Gastrocnemius medialis (tissue), 4 donors: ENCODE measurements at places on chromosomes 3 and 15. TPM values are rescaled to one million over a fixed set of nuclear protein-coding genes. Genes with fewer than 3 reads are reported as not detected.

- DNase-seq: no peak
Measured at GRCh38 chr3:151796105-151796680, 17.7 kb upstream of the AADAC start.

DNA sequence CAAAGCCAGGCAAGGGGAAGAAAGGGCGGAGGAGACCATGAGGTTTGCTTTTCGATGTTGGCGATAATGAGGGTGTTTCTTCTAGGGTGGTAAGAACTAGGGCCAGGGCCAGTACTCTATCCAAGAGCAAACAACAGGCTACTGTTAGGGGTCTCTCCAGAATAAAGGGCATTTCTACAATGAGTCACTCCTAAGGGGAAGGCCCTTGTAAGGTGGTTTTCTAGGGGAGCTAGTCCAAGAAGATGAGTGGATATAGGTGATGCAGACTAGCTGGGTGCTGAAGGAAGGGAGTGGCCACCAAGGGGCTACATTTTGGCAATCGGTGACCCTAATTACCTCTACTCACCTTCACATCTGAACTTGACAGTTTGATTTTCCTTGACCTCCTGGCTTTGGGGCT, 148.5 kb upstream of the HACD2 start:
- no peak for DNase-seq

- peak; percentile 82 for DNase-seq
Measured at GRCh38 chr15:77944002-77944867, 133.3 kb downstream of the TBC1D2B start.

DNA sequence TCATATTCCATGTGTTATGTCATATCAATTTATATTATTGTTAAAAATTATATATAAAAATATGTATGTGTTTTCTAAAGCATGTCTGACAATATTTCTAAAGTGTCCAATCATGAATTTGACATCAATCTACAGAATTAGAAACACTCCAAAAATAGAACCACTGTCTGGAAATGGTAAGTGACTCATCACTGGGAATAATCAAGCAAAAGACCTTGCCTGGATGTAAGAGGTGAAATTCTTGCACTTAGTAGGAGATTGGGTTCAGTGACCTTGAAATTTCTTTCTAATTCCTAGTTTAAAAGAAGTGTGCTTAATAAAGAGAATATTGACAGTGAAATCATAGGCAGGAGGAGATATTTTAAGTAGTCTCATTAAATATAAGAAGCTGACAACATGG, 188.8 kb downstream of the ZNF385D start:
- no peak for DNase-seq

- no peak for DNase-seq
Measured at GRCh38 chr15:85711580-85712192, 83.0 kb downstream of the KLHL25 start.

DNA sequence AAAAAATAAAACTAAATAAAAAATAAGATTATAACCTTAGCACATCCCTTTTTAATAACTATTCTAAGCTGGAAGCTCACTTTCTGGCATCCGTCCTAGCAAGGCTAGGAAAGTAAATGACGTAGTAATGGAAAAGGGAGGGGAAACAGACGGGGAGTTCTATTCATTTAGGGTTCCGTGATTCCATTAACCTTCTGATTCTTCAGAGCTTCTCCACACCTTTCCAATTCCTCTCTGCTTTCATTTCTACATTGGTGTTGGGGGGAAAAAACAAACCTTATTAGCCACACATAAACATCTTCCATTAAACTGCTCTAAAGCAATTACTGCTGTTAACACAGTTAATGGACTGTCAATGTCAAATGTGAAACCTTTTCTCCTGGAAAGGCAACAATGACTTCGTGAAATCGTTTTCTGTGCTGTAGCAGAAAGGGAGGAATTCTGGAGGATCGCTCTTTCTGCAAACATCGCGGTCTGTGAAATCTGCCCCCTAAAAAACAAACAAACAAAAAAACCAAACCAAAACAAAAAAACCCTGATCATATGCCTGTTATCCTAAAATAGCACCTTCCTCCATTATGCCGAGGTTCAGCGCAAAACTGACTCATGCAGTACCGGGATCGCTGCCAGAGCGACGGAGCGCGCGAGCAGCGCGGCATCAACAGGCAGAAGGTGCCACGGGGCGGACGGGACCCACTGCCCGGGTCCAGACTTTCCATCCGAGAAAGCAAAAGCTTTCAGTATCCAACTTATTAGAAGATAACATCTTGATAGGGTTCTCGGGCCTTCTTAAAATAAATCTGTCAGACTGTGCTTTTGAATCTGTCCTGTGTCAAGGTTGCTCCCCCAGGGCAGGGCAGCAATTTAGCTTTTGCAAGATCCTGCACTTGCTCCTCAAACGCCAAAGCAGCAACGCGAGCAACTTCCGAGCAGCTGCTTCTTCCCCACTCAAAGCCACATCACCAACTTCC, 156.2 kb downstream of the FGF12 start:
- DNase-seq: peak; percentile 55

- no peak for DNase-seq
Measured at GRCh38 chr3:190086191-190086590, 34.5 kb downstream of the P3H2 start.

- no peak for DNase-seq
Measured at GRCh38 chr15:69497076-69497475, 44.5 kb downstream of the RPLP1 start.

GRCh38 chr15:39585389-39585841, 4.5 kb downstream of the THBS1 start:
- DNase-seq: no peak

GRCh38 chr3:113177526-113177925, 33.8 kb upstream of the BOC start:
- no peak for DNase-seq

DNA sequence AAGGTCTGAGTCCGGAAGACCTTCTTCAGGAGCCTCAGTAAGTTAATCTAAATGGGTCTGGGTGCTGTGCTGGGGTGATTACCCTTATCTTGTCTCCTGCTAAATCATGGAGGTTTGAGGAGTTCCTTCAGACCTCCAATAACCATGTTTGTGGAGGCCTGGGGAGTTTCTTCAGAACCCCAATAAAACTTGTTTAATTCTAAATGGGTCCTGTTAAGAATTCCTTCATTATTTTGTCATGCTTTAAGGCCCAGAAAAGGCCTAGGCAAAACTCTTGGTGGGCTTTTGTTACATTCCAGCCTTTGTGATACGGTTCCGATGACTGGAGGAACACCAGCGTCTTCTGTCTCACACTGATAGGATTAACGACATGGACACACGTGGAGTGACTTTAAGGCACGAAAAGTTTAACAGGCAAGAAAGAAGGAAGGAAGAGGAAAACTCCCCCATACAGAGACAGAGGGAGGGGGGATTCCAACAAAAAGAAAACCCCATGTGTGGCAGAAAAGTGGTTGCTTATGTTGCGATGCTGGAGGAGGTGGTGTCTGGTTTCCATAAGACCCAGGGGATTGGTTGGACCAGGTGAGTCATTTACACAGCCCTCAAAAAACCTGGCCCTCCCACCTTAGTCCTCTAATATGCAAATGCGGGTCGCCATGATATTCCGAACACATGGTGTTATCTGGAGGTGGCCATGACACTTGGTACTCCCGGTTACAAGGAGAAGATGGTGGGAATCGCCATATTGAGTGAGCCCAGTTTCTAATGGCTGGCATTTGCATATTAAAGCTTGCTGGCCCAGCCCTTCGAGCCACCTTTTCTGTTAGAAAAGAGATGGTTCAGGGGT, 72.6 kb upstream of the MFGE8 start:
- no peak for DNase-seq

DNA sequence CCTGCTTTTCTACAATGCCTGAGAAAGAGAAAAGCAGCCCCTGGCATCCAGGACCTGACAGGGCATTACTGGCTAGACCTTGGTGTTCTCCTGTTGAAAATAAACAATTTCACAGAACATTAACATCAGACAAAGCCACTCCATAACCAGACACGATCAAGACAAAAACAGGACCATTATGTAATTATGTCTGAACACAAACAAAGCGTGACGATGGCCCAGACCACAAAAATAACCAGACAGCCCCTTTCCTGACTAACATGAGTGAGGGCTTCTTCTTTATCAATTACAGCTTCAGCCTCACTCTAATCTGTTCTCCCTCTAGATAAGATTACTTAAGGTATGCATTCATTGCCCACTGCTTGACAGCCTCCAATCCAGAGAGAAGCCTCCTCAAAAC, 172.7 kb upstream of the LMCD1 start:
- DNase-seq: no peak

GRCh38 chr3:43465109-43465508, 156.7 kb downstream of the ANO10 start:
- no peak for DNase-seq

DNA sequence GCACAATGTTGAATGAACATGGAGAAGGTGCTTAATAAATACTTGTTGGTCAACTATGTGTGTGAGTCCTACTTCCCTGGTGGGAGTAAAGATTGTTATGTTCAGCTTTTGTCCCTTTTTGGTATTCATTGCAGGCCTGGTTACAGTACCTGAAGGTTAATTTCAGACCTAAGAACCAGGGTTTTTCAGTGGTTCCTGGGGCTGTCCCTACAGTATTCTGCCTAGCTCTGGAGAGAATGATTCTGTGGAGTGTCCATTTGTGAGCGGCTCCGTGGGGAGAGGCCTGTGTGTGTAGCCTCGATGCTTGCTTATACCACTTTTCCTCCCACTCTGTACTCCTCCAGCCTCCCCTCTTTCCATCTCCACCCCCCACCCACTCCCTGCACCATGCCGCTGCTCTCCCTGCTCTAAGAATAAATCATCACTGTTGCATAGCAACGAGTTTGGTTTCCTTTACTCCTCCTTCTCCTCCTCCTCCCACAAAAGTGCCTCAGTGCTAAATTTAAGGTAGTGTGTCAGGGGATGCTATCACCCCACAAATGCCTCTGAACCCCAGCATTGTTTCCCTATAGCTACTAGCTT, 150.6 kb upstream of the ROPN1 start:
- no peak for DNase-seq

The ELL3 gene
- 6.3 TPM for total RNA-seq

The SLC22A14 gene
- not detected for total RNA-seq

The GMNC gene
- total RNA-seq: not detected

The MASP1 gene
- 0.27 TPM for total RNA-seq

The PLA2G4D gene
- total RNA-seq: not detected

The PPP1R14D gene
- 0.51 TPM for total RNA-seq

The LRRC31 gene
- not detected for total RNA-seq

The ARNT2 gene
- 4.1 TPM for total RNA-seq
